ENCODE measurements at places on chromosomes 6 and 20. TPM values are rescaled to one million over a fixed set of nuclear protein-coding genes. Genes with fewer than 3 reads are reported as not detected.

C6orf118 gene
- not detected for total RNA-seq

PRDM13 gene
- total RNA-seq = not detected

TRIM40 gene
- not detected for total RNA-seq

SIRPA gene
- 3.9 TPM for total RNA-seq

SIRPD gene
- total RNA-seq = under 0.01 TPM

OOEP gene
- total RNA-seq = under 0.01 TPM

POLR1H gene
- total RNA-seq = 20.3 TPM

All from fibroblast of villous mesenchyme (primary cell).